Dermis lymphatic vessel endothelial cell (primary cell): ENCODE measurements at places on chromosomes 2 and 18. TPM values are rescaled to one million over a fixed set of nuclear protein-coding genes. Genes with fewer than 3 reads are reported as not detected.

Gene CEP68
- total RNA-seq, result 40.6 and 67.7 TPM in 2 replicates

Gene HSPD1
- total RNA-seq, result 82.0 and 125 TPM in 2 replicates

Gene SRD5A2
- not detected in 2 replicates for total RNA-seq

Gene CCBE1
- 0.09 and 0.76 TPM in 2 replicates for total RNA-seq

Gene SLC20A1
- total RNA-seq, result 11.7 and 13.5 TPM in 2 replicates

Gene ABCB11
- not detected in 2 replicates for total RNA-seq

Gene KCNJ3
- not detected in 2 replicates for total RNA-seq

Gene PSMA8
- not detected in 2 replicates for total RNA-seq

Gene GPC1
- total RNA-seq, result 5.0 and 11.4 TPM in 2 replicates

Gene UGT1A10
- total RNA-seq, result not detected in 2 replicates

Gene G6PC2
- not detected in 2 replicates for total RNA-seq

Gene LOXL3
- 0.87 and 1.2 TPM in 2 replicates for total RNA-seq

Gene TMEM163
- not detected in 2 replicates for total RNA-seq

Gene SERPINB2
- not detected in 2 replicates for total RNA-seq

Gene RIT2
- not detected in 2 replicates for total RNA-seq

Gene AQP12B
- not detected in 2 replicates for total RNA-seq

Gene MARCHF4
- total RNA-seq, result under 0.01 and 0.11 TPM in 2 replicates

Gene CD28
- total RNA-seq, result 0.09 and 0.11 TPM in 2 replicates

Gene PXDN
- total RNA-seq, result 174 and 187 TPM in 2 replicates

Gene FIGLA
- total RNA-seq, result not detected in 2 replicates

Gene OR6B2
- total RNA-seq, result not detected in 2 replicates

Gene PDCL3
- total RNA-seq, result 12.4 and 13.9 TPM in 2 replicates

Gene NEU4
- total RNA-seq, result under 0.01 TPM in 1 of 2 replicates, not detected in the other

Gene MYOM1
- 0.43 and 2.4 TPM in 2 replicates for total RNA-seq

Gene HOXD10
- total RNA-seq, result 8.2 and 32.9 TPM in 2 replicates

Gene DSG4
- total RNA-seq, result not detected in 2 replicates

Gene RESP18
- not detected in 2 replicates for total RNA-seq

Gene SATB2
- 0.69 and 1.4 TPM in 2 replicates for total RNA-seq

Gene DPY30
- total RNA-seq, result 52.3 and 61.0 TPM in 2 replicates

Gene C2orf49
- total RNA-seq, result 13.3 and 20.1 TPM in 2 replicates

Gene DGUOK
- total RNA-seq, result 41.2 and 45.0 TPM in 2 replicates

Gene FASTKD1
- total RNA-seq, result 11.1 and 17.4 TPM in 2 replicates

Gene FMNL2
- total RNA-seq, result 43.7 and 50.0 TPM in 2 replicates

Gene VWC2L
- not detected in 2 replicates for total RNA-seq

Gene CROCC2
- total RNA-seq, result not detected in 2 replicates

Gene TXNDC2
- total RNA-seq, result not detected in 2 replicates

Gene AGXT
- total RNA-seq, result not detected in 2 replicates

Gene FOXI3
- not detected in 2 replicates for total RNA-seq

Gene SELENOI
- 9.1 and 10.9 TPM in 2 replicates for total RNA-seq

Gene ECEL1
- not detected in 2 replicates for total RNA-seq

Gene CCDC85A
- 0.69 and 1.5 TPM in 2 replicates for total RNA-seq

Gene UCN
- 0.22 and 0.34 TPM in 2 replicates for total RNA-seq

Gene RAB17
- 11.9 and 17.8 TPM in 2 replicates for total RNA-seq

Gene ASB18
- not detected in 2 replicates for total RNA-seq

Gene IL1RL1
- under 0.01 and 0.09 TPM in 2 replicates for total RNA-seq

Gene USP14
- total RNA-seq, result 16.6 and 19.6 TPM in 2 replicates

Gene SERPINB3
- total RNA-seq, result not detected in 2 replicates

Gene CYRIA
- total RNA-seq, result 33.6 and 46.8 TPM in 2 replicates

Gene AFF3
- total RNA-seq, result 0.11 TPM in 1 of 2 replicates, not detected in the other

Gene ASXL2
- 5.0 and 6.7 TPM in 2 replicates for total RNA-seq
